ENCODE measurements at places on chromosomes 4 and X.

- DNase-seq: no peak
Observed at GRCh38 chr4:61175495-61175894, 24.6 kb upstream of the ADGRL3 start.

DNA sequence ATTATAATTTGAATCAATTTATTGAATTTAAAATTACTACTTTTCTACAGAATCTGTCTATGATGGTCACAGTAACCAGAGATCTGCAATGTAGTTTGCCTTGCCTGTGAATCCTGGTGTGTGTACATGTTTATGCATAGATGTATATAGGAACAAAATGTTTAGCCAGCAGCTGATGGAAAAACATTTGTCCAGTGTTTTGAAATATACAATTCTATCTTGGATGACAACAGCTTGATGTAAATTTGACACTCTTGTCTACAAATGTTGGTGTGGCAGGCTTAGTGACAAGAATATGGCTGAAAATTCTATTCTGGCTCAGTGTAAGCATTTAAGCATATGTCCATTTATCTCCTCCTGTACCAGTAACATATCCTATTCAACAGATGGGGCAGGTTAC is 229.4 kb downstream of the RCHY1 start:
- DNase-seq: no peak

- DNase-seq: no peak
Observed at GRCh38 chr4:7043284-7044136, at the start of gene TADA2B. Gene TADA2B, plus strand, starts transcription at chr4:7043372. Its CDS starts 208 bp downstream, at chr4:7043580.

DNA sequence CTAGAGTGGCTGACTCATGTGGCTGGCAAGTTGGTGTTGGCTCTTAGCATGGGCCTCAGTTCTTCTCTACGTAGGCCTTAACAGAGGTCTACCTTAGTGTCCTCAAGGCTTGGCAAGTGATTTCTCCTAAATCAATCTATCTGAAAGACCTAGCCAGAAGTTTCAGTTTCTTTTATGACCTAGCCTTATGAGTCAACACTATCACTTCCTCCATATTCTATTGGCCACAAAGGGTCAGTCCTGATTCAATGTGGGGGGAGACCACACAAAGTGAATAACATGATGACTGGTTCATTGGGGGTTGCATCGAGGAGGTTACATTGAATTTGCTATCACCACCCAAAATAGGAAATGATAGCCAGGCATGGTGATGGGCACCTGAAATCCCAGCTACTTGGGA is 5.8 kb upstream of the NRK start:
- DNase-seq: no peak

DNA sequence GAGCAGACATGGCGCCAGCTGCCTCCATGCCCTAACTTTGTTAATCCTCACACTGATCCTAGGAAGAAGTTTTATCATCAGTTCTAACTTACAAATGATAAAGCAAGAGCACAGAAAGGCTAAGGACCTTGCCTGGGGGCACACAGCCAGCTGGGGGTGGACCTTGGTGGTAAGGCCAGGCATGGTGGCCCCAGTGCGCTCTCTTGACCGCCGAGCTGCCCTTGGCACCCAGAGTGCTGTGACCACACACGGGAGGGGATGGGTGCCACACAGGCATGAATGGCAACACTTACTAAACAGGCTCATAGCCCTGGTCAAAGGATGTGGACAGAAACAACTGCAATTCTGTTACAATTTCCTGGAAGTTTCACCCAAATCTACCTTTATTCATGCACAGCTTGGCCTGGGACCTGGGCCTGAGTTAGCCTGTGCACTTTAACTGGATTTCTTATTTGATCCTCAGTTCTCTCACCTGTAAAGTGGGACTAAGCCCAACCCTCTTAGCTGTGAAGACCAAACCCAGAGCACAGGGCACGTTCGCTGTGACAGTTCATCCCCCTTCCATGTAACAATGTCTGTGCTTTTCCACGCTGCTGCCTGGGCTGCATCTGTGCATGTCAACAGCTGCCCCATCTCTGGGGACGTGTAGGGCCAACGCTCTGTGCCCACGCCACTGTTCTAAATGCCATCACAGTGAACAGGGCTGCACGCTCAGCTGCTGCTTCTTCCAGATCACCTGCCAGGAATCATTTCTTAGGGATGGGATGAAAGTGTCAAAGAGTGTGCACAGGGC is 44.8 kb downstream of the ACOX3 start:
- no peak for DNase-seq

DNA sequence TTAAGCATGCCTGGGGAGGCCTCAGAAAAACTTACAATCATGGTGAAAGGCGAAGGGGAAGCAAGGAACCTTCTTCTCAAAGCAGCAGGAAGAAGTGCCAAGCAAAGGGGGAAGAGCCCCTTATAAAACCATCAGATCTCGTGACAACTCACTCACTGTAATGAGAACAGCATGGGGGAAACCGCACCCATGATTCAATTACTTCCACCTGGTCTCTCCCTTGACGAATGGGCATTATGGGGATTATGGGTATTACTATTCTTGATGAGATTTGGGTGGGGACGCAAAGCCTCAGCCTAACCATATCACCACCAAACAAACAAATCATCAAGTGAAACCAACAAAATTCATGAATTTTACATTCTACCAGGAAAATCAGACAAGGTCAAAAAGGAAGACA is 76.7 kb upstream of the TAB3 start:
- DNase-seq: no peak

DNA sequence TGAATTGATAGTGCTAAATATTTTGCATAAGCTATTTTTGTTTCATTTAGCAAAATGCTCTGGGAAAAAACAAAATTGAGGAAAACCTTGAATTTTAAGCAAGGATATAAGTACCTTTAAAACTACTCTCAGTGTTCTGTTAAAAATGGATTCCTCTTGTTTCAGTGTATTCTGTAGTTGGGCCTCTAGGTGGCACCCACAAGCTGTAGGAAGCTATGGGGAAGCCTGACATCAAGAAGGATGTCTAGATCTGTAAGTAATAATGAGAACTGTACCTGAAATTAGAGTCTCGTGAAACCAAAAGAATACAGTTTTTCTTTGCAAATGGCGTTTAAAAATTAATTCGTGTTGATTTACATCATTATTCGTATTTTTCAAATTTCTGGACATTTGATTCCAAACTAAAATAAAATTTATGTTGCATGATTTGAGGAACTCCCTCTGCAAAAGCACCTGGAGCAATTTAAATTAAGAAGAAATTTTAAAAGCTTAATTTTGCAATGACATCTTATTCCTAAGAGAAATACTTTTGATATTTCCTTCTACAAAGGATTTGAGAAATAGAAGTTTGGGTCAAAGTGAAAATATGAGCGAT is 51.2 kb downstream of the TMPRSS11E start:
- DNase-seq: no peak

DNA sequence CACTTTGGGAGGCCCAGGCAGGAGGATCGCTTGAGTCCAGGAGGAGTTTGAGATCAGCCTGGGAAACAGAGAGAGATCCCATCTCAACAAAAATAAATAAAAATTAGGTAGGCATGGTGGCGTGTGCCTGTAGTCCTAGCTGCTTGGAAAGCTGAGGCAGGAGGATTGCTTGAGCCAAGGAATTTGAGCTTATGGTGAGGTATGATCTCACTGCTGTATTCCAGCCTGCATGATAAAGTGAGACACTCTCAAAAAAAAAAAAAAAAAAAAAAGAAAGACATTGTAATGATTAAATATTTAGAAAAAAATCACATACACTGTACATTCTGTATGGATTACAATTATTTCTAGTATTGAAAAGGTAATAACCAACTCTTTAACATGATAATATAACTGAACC is 87.1 kb downstream of the SLIT2 start:
- DNase-seq: no peak

- DNase-seq: no peak
Observed at GRCh38 chrX:125436855-125437254, 117.2 kb downstream of the TEX13C start.

GRCh38 chr4:120977435-120977997 is 55.0 kb upstream of the PRDM5 start:
- DNase-seq: no peak

DNA sequence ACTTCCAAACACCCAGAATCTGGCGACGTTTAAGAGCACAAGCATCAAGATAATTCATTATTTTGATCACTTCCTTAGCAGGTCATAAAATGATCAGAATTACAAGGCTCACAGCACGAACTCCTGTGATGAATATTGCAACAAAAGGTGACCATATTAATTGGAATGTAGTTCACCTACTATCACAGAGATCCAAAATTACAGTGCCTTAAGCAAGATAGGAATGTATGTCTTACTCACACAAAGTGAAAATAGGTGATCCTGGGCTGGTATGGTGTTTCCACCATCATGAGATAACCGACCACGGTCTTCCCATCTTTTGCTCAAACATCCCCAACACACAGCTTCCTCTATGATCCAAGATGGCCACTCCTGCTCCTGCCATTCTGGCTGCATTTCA is 131.2 kb downstream of the SCFD2 start:
- DNase-seq: no peak

GRCh38 chrX:100081503-100081902 is 328.6 kb downstream of the PCDH19 start:
- DNase-seq: no peak

GRCh38 chrX:34658326-34658725 is 1.2 kb upstream of the TMEM47 start:
- no peak for DNase-seq

GRCh38 chr4:6576512-6576911 is 1.5 kb downstream of the MAN2B2 start:
- DNase-seq: no peak

- DNase-seq: no peak
Observed at GRCh38 chrX:23854122-23854521, 53.6 kb downstream of the APOO start.

- no peak for DNase-seq
Observed at GRCh38 chr4:72394012-72394663, 174.9 kb downstream of the ADAMTS3 start.

DNA sequence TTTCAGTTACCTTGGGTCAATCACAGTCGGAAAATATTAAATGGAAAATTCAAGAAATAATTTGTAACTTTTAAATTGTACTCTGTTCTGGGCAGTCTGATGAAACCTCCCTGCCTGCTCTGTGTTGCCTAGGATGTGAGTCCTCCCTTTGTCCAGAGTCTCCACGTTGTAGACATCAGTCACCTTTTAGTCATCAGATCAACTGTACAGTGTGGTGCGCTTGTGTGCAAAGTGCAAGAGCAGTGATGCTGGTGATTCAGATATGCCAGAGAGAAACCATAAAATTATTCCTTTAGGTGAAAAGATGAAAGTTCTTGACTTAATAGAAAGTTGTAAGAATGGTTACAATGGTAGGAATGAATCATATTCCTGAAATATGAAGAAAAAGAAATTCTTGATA is 1.4 kb downstream of the SPATA4 start:
- DNase-seq: no peak

DNA sequence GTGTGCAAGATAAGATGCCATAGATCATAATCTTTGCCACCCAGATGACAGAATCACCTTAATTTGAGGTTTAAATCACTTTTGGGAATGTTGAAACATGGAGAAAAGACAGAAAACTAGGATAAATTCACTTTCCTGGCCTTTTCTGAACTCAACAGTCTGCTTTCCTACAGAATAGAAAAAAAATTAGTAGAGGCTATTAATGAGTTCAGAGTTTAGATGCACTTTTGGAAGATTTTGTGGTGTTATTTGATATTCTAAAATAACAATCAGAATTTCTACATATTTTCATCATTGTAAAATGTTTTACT is 195.9 kb downstream of the CAMK2D start:
- DNase-seq: no peak

DNA sequence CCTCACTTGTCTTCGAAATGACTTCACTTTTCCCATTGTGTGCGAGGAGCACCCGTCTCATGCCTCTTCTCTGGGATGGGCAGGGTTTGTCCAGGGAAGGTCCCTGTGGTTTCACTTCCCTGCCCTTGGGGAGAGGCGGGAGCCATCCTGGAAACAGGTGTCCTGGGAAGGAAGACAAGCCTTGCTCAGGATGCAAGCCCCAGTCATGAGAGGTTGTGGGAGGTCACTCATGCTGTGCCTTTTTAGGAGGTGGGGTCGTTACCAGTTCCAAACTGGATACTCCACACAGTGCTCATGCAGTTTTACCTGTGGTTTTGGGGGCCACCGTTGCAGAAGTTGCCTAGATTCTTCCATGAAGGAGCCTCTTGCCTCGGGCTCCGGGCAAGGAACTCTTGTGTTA is 3.8 kb downstream of the RGS12 start:
- DNase-seq: no peak

DNA sequence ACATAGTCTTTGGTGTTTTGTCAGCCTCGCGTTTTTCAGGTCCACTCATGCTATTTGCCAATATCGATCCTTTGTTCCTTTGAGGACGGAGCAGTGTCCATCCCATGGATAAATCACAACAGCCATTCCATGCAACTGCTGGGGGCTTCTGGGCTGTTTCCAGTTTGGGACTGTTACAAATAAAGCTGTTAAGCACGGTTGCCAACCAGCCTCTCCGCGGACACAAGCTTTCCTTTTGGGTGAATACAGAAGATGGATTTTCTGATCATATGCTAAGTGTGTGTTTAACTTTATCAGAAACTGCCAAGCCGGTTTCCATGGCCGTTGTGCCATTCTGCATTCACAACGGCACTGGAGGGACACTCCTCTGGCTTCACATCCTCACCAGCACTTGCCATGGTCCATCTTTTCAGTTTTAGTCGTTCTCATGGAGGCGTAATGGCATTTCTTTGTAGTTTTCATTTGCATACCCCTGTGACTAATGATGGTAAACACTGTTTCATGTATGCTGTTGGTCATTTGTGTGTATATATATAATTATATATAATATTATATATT is 67.8 kb downstream of the ABLIM2 start:
- no peak for DNase-seq

DNA sequence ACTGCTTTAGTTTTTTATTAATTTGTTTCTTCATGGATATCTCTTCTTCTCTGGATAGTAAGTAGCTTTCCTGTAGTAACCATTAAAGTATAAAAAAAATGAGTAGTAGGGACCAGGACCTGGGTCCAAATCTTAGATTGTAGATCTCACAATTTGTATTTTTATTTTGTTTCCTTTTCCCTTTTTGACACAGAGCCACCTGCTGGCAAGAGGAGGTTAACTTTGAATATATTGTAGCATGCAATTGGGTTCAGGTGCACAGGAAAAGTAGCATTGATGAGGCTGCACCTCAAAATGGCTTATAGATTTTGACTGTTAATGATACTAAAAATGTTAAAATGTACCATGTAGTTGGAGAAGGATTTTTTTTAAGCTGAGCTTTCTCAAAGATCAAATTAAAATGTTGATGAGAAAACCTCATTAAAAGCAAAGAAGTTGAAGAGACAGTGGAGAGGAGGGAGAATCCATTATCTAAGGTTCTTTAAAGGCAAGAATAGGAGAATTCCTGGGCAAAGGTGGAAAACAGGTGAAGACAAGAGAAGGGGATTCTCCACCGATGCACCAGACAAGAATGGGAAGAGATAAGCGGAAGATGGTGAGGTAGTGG is 48.3 kb upstream of the HPGDS start:
- DNase-seq: no peak

- DNase-seq: no peak
Observed at GRCh38 chrX:6021316-6022091, 207.2 kb downstream of the NLGN4X start.

DNA sequence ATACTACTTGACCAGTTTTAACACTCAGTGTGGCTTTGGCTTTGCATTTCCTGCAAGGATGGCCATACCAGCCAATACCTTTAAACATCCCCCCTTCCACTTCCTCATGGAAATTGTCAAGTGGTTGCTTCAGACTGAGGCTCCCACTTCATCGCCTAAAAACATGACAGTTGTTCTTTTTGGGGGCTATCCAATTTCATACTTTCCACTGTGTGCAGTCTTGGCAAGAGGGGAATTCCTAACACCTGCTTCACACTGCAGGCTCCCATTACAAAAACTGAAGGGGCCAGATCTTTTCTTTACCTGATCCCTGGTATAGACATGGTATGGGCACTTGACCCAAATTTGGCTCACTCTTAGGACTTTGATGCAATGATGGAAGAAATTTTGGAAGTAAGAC is 28.5 kb upstream of the TSR2 start:
- no peak for DNase-seq

Measured in C1 segment of cervical spinal cord (tissue), 14 donors.